ENCODE measurements at places on chromosomes 12 and 14.

- peak; percentile 61 for DNase-seq
Observed at GRCh38 chr12:94147991-94148738, at the start of gene PLXNC1. Gene PLXNC1, plus strand, starts transcription at chr12:94148577. Its CDS starts 395 bp downstream, at chr12:94148972.

- DNase-seq: peak; percentile 89
Observed at GRCh38 chr12:68267892-68268396, 14.5 kb upstream of the IL22 start.

DNA sequence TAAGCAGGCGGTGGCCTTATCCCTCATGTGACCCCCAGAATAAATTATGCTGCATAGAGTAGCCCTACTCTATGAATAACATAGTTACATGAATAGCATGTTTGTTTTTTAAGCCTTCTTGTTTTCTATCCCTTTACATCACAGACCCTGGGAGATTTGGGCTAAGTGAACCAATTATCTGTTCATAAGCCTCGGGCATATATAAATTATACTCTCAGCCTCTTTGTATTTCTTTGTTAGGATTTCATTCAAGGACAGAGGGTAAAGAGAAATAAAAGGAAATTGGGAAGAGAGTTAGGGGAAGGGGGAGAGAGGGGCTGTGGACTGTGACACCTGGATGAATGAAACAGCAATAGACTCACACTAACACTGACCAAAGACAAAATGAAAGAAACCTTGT, 35.3 kb upstream of the RTRAF start:
- no peak for DNase-seq

- peak; percentile 88 for DNase-seq
Observed at GRCh38 chr14:69101331-69101826, 51.5 kb downstream of the DCAF5 start.

DNA sequence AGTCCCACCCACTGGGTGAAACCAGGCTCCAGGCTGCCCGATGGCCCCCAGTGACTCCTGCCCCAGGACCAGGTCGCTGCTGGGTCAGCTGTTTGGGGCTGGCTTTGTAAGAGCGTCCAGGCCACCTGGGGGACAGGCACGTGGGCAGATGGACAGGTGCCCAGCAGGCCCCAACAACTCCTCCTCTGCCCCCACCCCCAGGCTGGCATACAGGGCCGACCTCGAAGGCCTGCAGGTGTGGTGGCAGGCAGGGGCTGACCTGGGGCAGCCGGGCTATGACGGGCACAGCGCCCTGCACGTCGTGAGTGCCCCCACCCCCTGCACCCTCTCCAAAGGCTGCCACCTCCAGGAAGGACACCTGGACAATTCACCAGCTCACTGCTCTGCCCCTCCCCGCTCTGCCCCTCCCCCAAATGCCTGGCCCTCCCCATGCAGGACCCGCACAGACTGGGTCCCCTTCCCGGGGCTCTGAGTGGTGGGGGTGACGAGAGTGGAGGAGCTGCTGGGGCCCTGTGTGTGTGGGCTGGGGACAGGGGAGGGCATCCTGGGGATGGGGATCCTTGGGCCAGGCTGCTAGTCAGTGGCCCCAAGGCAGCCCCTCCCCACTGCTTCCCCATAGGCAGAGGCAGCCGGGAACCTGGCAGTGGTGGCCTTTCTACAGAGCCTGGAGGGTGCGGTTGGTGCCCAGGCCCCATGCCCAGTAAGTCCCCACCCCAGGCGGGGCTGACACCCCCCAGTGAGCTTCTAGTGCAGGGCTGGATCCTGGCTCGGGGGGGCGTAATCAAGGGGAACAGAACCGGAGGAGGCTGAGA, 26.0 kb downstream of the ASPG start:
- DNase-seq: no peak

GRCh38 chr12:128820723-128821432, 2.9 kb downstream of the SLC15A4 start:
- DNase-seq: no peak

- DNase-seq: peak; percentile 53
Observed at GRCh38 chr12:45726603-45727300, 2.8 kb upstream of the ARID2 start.

GRCh38 chr12:46770501-46771183, 55.2 kb downstream of the SLC38A4 start:
- peak; percentile 53 for DNase-seq

DNA sequence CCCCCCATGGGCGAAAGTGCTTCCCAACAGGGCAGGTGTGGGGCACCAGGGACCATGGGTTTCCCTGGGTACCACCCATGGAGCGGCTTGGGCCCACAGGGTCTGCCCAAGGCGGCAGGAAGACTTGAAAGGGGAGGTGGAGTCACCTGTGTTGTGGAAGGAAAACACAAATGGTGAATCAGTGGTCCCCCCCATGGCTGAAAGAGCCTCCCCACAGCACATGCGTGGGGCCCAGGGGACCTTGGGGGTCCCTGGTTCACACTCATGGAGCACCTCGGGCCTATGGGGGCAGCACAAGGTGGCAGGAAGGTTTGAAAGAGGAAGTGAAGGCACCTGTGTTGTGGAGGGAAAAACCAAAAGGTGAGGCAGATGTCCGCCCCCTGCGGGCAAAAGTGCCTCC, 581.9 kb downstream of the ALG10 start:
- DNase-seq: no peak
